ENCODE measurements at places on chromosomes 5 and 9. TPM values are rescaled to one million over a fixed set of nuclear protein-coding genes. Genes with fewer than 3 reads are reported as not detected.

Gene BHMT2
- total RNA-seq: not detected

Gene TAS2R1
- total RNA-seq: not detected

Gene MUSK
- total RNA-seq: not detected

Gene SPATA31C1
- not detected for total RNA-seq

Gene ZNF300
- total RNA-seq: 2.3 TPM

Gene ANXA2R
- 1.8 TPM for total RNA-seq

Gene ADAMTS16
- total RNA-seq: 1.9 TPM

Gene RABEPK
- 42.7 TPM for total RNA-seq

Gene TAF11L10
- not detected for total RNA-seq

Gene RABGAP1
- 15.5 TPM for total RNA-seq

Gene SOWAHA
- 0.15 TPM for total RNA-seq

Gene KIF20A
- total RNA-seq: 48.2 TPM

Gene PPP3R2
- total RNA-seq: not detected

Gene UBE2QL1
- 0.14 TPM for total RNA-seq

Gene CATSPER3
- total RNA-seq: 0.40 TPM

Gene C5orf58
- total RNA-seq: not detected

Gene CDH18
- total RNA-seq: not detected

Gene NFX1
- total RNA-seq: 27.5 TPM

Gene HK3
- total RNA-seq: 0.03 TPM

Gene EQTN
- not detected for total RNA-seq

Gene CDC37L1
- total RNA-seq: 11.1 TPM

Gene DNAI1
- total RNA-seq: 0.08 TPM

Gene TCF7
- total RNA-seq: 15.3 TPM

Gene PLAC8L1
- 0.26 TPM for total RNA-seq

Gene RGS7BP
- total RNA-seq: not detected

Gene CHD1
- total RNA-seq: 25.3 TPM

Gene CCDC171
- 0.50 TPM for total RNA-seq

Gene ENTREP1
- total RNA-seq: 0.43 TPM

Gene GRM6
- total RNA-seq: not detected

Gene SLC6A7
- 0.02 TPM for total RNA-seq

Gene TRIM7
- 45.8 TPM for total RNA-seq

Gene ROR2
- 1.8 TPM for total RNA-seq

Gene IL33
- 0.87 TPM for total RNA-seq

Gene SHISAL2B
- total RNA-seq: not detected

Gene DCP2
- 12.1 TPM for total RNA-seq

Gene DAP
- total RNA-seq: 57.0 TPM

Gene BARX1
- 10.5 TPM for total RNA-seq

Gene PCDHGA7
- total RNA-seq: 1.0 TPM

Gene OLFM1
- 10.3 TPM for total RNA-seq

Gene FAM114A2
- 9.0 TPM for total RNA-seq

Gene PCDHGB7
- total RNA-seq: 0.05 TPM

Gene HAUS6
- 23.1 TPM for total RNA-seq
